ENCODE measurements at places on chromosomes 5 and 9. TPM values are rescaled to one million over a fixed set of nuclear protein-coding genes. Genes with fewer than 3 reads are reported as not detected.

GRCh38 chr5:16061163-16061562 is 118.4 kb downstream of the MARCHF11 start:
- DNase-seq: no peak

- no peak for DNase-seq
Observed at GRCh38 chr5:169817031-169817430, 163.3 kb downstream of the INSYN2B start.

GRCh38 chr5:142250119-142250518 is 74.7 kb downstream of the SPRY4 start:
- DNase-seq: no peak

DNA sequence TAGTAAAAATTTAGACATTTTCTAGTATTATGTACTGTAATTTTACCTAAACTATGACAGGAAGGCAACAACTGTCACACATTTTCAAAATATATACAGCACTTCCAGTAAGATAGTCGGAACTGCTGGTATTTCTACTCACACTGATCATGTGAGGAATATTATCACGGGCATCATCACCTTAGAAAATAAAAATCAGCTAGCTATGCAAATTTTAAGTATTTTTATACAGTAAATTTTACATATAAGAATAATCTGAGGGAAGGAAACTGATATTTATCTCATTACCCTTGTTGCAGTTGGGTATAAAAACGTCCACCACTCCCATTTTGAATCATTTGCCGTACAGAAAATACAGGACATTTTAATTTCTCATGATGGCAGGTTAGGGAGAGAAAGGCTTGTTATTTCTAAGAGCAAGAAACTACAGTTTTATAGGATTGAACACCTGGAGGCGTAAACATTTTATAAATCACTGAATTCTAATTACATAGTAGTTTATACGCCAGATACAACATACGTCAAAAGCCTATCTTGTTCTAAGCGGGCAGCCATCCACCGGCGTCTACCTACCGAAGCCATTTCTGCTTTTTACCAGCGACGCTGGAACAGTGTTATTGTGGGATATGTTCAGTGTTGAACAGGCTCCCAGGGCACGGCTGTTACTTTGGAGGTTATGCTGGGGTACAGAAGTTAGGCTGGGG is 729 bp upstream of the TNPO1 start:
- DNase-seq: no peak

GRCh38 chr5:57117596-57117995 is 56.3 kb upstream of the GPBP1 start:
- no peak for DNase-seq

- DNase-seq: no peak
Observed at GRCh38 chr5:144125163-144125726, 45.2 kb downstream of the YIPF5 start.

GRCh38 chr5:150469718-150470469 is 20.4 kb upstream of the RPS14 start:
- DNase-seq: no peak

DNA sequence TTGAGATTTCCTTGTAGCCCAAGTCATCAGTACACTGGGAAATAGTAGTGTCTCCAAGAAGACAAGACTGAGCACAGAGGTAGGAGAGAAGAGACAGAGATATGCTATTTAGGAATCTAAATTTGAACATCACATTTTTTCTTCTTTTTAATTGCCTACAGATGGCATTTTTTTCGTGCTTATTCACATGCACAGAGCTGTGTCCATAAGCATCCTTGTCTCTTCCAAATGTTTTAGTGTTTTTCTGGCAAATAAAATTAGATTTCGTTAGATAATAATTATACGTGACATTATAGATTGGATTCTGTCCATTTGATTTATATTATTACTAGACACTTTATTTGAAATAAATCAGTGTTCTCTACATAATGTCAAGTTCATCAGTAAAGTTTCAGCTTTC is 80.9 kb downstream of the PRR16 start:
- no peak for DNase-seq

GRCh38 chr5:132475987-132476875 is 14.3 kb downstream of the IRF1 start:
- DNase-seq: no peak

The ANKRA2 gene
- total RNA-seq: 33.1 TPM

DNA sequence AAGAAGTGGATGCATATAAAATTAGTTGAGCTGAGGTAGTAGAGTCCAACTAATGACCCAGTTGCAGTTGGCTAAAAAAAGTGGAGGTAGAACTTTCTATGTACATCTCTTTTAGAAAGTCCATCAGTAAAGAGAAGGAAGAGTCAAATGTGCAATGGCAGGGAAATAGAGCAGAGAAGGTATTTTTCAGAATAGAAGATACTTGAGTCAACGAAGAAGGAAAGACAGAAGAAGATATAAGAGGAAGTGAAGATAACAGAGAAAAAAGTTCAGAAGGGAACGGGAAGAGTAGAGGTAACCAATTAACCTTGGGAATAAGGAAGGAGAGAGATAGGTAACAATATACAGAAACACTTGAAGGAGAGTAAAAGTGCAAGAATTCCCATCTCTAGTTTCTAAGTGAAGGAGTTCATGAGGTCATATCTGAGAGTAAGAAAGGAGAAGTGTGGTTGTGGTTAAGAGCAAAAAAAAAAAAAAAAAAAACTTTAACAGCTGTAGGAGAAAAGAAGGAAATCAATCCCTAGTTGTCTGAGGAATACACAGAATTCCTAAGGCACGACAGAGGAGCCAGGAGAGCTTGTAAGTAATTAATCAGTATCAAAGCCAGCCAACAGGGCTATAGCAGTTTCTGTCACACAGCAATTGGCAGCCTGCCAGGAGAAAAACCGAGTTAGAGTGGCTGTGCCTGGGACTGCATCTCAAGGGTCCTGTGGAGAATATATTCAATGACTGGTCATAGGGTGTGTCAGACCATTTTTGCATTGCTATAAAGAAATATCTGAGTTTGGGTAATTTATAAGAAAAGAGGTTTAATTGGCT is 61.0 kb downstream of the ARL15 start:
- DNase-seq: peak; percentile 31

DNA sequence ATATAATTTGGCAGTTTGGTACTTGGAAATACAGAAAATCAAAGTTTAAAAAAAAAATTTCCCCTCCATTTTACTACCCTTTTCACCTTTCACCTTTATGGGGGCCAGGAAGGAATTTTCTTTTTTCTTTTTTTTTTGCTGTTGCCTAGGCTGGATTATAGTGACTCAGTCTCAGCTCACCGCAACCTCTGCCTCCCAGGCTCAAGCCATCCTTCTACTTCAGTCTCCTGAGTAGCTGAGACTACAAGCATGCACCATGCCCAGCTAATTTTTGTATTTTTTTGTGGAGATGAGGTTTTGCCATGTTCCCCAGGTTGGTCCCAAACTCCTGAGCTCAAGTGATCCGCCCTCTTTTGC is 9.1 kb downstream of the CHMP5 start:
- no peak for DNase-seq

DNA sequence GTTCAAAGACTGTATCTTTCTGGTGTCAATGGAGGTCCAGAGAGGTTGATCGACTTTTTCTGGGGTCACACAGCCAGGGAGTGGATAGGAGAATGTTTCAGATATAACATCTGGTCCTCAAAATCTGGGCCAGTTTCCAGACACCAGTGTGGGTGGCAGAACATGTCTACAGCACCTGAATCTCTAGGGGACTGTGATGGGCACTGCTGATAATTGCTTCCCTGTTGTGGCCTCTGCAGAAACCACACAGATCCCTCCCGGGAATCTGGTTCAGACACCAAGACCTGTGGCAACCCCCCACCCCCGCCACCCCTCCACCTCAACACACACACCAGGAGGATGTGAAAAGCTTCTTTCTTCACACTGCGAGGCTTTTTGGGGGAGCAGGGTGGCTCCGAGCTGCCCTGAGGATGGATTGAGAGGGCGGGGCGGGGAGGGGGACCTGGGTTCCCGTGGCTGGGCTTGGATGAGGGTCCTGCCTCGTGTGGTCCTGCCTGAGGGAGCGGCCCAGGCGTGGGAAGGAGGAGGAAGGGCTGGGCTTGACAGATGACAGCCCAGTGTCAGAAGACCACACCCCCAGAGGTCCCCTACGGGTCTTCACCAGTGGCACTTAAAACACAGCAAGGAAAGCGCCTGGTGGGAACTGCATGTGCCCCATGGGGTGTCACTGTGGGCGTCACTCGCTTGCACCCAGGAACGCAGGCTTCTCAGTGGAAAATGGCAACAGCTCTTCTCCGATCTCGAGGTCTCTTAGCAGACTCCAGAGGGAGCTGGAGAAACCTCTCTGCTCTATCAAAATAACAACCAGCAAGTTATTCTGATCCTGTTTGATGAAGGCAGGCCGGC is 55.2 kb downstream of the TRIP13 start:
- DNase-seq: no peak

The CDH6 gene
- total RNA-seq: 75.9 TPM

- no peak for DNase-seq
Observed at GRCh38 chr9:113621980-113622379, 158.5 kb downstream of the RGS3 start.
